SK-N-SH (cell line): ENCODE measurements at places on chromosomes 3 and 15. TPM values are rescaled to one million over a fixed set of nuclear protein-coding genes. Genes with fewer than 3 reads are reported as not detected.

GRCh38 chr15:75921732-75922703 is 18.3 kb downstream of the FBXO22 start:
- no peak for DNase-seq

- no peak for DNase-seq
Measured at GRCh38 chr3:145272684-145273083, 888.3 kb downstream of the PLOD2 start.

DNA sequence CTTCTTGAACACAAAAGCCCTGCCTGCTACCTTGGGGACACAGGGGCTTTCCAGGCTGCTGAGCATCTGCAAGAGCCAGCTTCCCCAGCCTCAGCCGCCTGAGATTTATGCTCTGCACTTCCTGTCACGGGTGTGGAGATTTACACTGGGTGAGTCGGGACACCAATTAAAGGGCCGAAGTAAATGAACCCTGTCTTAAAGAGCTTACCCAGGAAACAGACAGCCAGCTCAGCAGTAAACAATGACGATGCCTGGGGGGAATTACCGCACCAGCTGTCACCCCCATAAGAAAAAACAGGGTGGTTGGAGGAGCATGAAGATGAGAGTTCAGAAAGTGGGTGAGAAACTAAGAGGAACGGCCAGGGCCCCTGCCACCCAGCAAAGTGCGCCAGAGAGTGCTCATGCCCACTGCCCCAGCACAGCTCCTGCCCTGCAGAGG is 37.5 kb upstream of the IQSEC1 start:
- DNase-seq, result no peak

- DNase-seq, result no peak
Measured at GRCh38 chr3:122481390-122481789, 33.3 kb downstream of the KPNA1 start.

GRCh38 chr15:48579945-48580671 is 65.4 kb downstream of the FBN1 start:
- DNase-seq, result no peak

GRCh38 chr15:45585069-45585791 is 1.9 kb upstream of the BLOC1S6 start:
- no peak for DNase-seq

- no peak for DNase-seq
Measured at GRCh38 chr3:180698760-180699270, 19.5 kb upstream of the CCDC39 start.

- DNase-seq, result no peak
Measured at GRCh38 chr3:37221407-37221806, 47.0 kb upstream of the LRRFIP2 start.

DNA sequence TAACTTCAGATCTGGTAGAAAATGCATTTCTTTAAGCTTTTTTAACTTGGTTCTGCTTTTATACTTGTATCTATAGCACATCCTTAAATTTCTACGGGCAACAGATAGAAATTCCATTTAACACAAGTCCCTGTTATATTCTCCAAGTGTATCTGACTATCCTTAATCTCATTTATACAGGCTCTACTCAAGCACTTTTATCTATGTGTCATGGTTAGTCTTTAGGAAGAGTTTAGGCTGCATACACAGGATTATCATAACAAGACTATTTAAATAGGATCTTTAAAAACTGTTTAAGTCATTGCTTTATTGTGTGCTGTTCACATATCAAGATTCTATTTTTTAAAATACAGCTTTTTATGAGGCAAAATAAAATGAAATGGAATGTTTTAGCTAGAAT is 52.7 kb downstream of the SETD5 start:
- DNase-seq, result no peak

DNA sequence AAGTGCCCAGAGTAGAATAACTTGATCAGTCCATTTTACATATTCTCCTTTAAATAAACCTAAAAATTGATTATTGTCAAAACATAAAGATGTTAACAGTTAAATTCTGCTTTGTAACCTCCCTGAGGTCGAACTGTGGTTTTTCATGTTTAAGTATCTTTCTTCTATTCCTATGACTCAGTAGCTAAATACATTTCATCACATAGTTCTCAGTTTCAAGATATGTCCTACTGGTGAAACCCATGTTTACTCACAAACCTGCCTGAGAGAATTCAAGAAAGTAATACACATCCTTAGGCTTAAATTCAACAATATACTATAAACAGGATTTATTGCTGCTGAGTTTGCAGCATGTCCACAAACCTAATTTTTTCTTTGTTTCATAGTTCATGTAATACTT is 692.9 kb downstream of the ZPLD1 start:
- no peak for DNase-seq

DNA sequence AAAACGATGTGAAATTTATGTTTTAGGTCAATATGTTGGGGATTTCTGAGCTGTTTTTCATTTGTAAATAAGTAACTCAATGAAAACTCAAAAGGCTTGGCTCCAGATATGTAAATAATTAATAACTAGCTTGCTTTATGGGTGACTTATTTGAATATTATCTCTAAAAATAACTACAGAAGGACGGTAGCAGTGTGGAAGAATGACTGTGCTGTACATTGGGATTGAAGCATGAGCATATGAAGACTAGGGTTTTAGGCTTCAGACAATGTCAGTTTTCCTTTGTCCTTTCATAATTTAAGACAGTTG is 343.9 kb downstream of the GRM7 start:
- DNase-seq, result no peak

DNA sequence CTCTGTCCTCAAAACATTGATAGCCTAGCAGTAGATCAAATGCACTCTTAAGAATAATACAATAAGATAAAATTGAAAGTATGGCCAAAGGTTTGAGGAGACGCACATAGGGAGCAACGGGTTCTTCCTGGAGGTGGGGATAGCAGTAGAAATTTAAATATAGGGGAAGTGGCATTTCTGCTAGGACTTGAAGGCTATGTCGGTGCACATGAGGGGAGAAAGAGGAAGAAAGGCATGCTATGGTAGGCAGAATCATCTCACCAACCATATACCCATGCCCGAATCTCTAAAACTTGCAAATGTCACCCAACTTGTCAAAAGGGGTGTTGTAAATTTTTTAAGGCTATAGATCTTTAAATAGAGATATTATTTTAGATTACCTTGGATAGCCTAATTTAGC is 735.1 kb upstream of the LMCD1 start:
- DNase-seq, result no peak

DNA sequence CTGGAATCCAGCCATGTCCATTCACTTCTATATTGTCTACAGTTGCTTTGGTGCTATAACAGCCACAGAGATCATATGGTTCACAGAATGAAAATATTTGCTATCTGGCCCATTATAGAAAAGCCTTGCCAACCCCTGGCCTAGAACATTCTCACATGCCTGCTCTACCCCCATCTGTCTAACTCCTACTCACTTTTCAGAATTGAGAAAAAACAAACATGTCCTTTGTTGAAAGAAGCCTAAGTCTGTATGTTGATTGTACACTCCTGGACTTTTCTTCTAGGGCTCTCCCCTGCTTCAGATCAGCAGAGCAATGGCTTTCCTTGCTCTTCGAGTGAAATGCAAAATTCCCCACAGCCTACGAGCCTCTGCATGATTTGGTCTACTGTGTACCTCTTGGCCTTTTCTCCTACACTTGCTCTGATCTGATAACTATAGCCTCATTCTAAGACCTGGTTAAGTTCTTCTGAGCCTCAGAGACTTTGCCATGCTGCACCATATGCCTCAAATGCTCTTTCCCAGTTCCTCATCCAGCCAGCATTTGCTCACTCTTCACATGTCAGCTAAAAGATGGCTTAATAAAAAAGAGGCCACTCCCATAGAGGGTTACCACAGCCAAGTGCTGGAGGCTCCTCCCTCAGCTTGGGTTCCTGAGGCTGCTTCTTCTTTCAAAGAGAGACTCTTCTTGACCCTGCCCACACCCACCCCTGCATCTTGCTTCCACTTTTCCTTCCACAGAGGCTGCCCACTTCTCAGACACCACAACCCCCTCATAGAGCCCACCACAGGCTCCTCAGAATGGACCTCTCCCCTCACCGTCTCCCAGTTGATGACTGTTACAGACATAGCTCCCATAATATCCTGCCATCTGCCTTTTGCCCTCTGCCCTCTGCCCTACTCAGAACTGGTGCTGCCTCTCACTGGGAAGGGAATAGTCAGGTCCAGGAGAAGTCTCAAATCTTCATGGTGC is 22.9 kb upstream of the DCLK3 start:
- no peak for DNase-seq

- DNase-seq, result peak; percentile 53
Measured at GRCh38 chr15:58546635-58547627, 115.1 kb downstream of the LIPC start.

DNA sequence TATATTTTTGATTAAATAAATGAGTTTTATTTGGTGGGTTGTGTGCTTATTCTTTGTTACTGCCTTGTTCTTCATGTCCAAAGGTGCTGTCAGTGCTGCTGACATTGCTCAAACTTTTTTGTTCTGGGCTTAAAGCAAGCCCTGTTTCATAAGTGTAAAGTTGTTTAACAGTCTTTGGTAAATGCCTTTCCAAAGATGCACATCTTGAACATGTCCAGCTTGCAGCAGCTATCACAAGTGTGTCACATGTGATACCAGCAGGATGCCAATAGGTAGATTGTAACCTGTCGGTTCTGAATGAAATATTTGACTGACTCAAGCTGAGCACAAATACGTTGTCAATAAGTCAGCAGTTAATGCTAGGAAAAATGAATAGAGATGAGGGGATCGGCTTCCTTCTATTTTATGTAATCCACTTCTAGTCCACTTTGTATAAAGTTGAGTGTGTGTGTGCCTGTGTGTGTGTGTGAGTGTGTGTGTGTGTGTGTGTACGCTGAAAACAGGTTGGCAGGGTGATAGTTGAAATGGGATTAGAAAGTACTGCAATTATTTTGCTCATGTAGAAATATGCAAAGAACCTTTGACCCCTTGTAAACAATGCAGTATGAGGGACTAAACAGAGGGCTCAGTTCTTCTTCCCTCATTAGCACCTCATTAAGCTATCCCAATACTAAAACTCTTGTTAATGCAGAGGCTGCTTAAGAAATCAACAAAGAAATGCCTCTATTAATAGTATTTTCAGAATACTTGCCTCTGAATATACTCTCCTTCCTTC is 986.5 kb downstream of the TUSC7 start:
- DNase-seq, result no peak

DNA sequence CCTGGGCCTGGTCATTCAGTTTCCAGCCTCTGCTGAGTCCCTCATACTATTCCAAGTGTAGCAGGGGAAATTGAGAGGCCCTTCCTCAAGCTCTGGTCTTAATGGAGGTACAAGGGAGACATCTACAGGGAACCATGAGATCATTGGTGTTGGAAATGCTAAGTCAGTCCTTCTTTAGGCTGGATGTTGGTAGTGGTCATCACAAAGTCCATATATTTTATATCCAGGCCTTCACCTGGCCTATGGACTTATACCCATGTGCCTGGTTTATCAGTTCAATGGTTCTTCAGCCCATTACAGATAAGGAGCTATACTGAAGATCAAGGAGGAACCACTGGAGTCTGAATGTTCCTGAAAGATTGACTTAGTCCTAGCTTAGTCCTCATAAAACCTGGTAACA is 135.0 kb downstream of the STAG1 start:
- DNase-seq, result no peak

GRCh38 chr15:70319466-70319865 is 221.7 kb upstream of the TLE3 start:
- DNase-seq, result no peak

DNA sequence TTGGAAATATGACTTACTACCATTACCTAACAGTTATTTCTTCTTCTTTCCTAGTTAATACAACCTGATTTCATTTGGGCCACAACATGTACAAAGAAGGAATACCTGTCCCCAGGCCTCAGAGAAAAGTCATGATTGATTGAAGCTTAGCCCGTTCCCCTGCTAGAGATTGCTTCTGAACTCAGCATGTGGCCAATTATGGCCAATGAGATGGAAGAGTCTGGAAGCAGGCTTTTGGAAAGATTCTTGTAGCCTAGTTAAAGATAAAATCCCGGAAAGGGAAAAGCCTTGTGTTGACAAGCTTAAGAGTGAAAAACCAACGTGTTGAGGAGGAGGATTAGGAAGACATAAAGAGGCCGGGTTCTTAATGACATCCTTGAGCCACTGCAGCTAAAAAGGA is 17.0 kb upstream of the TM6SF1 start:
- no peak for DNase-seq

DNA sequence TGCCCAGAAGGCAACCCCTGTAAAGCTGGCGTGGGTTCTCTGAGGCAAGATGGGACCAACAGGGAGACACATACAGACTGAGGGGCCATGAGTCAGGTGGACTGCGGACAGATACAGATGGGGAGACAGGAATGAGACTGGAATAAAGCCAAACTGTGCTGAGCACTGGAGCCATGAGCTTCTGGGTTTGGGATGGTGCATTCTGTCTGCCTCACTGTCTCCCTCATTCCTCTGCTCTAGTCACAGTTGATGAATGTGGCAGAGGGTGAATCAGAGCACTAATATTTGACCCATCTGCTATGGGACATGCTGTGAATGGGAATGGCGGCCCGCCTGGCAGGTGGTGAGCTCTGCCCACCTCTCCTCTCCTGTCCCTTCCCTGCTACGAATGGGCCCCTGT is 262.9 kb downstream of the EPHB1 start:
- no peak for DNase-seq

DNA sequence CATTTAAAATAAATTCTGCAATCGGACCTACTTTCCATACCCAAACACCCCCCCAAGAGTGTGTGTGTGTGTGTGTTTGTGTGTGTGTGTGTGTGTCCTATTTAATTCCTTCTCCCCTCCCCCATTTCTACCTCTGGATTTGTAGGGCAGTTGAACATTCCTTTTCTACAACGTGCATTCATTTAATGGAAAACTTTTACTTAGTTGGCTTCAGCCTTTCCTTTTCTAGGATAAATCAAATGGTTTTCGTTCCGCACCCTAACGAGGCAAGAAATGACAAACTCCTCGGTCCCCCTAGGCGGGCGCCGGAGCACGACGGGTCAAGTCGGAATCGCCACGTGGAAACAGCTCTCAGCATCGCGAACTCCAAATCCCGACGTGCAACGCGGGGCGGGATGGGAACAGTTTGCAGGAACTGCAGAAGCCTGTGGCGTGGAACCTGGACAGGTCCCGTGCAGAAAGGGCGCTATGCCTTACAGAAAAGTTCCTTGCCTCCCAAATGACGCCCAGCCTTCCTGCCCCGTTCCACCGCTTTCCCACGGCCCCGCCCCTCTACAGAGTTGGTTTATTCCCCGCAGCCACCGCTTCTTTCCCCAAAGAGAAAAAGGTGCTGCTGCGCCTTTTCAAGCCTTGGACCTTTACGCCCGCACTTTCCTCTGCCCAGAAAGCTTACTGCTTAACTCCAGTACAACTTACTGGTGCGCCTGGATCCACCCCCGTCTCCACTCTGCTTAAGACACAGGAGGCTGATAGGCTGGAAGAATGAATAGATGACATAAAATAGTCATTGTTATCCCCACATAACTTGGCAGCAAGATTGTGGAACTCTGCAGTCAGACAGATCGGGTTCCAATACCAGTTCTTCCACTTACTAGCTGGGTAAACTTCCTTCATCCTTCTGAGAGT is 1.1 kb upstream of the EIF2B5 start:
- peak; percentile 79 for DNase-seq

- DNase-seq, result peak; percentile 26
Measured at GRCh38 chr3:43152649-43153048, 46.8 kb upstream of the POMGNT2 start.

GRCh38 chr15:45027220-45027619 is 4.2 kb downstream of the SORD start:
- peak; percentile 41 for DNase-seq

- DNase-seq, result no peak
Measured at GRCh38 chr3:190012784-190013183, 107.9 kb downstream of the P3H2 start.

ZMYND10 gene
- 0.83 and 0.95 TPM in 2 replicates for polyA plus RNA-seq

MST1R gene
- polyA plus RNA-seq, result 0.23 and 0.36 TPM in 2 replicates

KCNAB1 gene
- polyA plus RNA-seq, result 82.1 and 108 TPM in 2 replicates

POLR2M gene
- polyA plus RNA-seq, result 105 and 160 TPM in 2 replicates

MESP2 gene
- polyA plus RNA-seq, result 0.21 and 0.31 TPM in 2 replicates

SH3GL3 gene
- polyA plus RNA-seq, result not detected in 2 replicates

ZNF620 gene
- polyA plus RNA-seq, result 2.0 and 2.5 TPM in 2 replicates

SCAMP2 gene
- 88.1 and 99.5 TPM in 2 replicates for polyA plus RNA-seq
